Stimulated activated CD8-positive, alpha-beta memory T cell treated with anti-CD3 and anti-CD28 coated beads, Interleukin-4, amount 100 ng/mL, for 4 hours (primary cell): ENCODE measurements at places on chromosomes 4 and X.

DNA sequence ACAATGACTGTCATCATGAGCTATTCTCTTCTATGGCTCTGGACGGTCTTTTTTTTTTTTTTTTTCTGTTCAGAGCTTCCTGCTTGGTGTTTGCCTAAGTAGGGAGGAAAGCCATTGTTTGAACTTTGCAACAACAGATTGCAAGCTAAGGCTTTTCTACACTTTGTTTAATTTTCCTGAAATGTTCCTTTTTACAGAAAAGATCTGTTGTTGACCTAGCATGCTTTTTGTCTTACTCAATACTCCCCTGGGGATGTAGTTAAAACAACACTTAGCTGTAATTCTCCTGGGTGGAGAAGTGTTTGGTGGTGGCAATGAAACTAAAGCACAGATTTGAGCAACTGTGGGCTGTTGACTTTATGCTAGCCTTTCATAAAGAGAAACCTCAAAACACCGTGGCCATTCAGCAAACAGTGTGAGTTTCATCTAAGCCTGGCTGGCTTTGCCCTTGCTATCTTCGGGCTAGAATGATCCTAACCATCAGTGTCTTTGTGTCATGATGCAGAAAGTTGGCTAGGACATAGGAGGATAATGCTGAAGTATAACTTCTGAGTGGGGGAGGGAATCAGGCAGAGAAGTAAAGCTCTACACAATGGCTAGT lies 110.5 kb downstream of the ANXA3 start:
- no peak for DNase-seq

GRCh38 chr4:144169211-144169610 lies 28.7 kb upstream of the GYPA start:
- DNase-seq = no peak

DNA sequence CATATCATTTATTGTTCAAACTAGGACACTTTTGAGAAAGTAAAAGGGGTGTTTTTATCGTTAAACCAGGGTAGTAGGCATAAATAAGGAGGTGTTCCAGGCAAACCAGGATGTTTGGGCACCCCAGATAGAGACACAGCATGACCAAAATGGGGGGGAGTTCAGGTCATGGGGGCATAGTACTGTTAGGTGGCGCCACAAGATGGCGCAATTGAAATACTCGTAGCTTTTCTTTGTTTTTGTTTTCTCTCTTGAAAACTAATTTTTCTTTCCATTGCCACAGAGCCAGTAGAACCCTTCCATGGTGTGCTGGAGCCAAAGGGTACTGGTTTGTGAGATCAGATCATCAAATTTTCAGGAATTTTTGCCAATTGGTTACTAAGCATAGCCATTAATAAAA lies 283.4 kb downstream of the BCOR start:
- DNase-seq = no peak

GRCh38 chr4:155114790-155115189 lies 93.6 kb upstream of the NPY2R start:
- no peak for DNase-seq

- no peak for DNase-seq
Observed at GRCh38 chrX:73785493-73785892, 222.5 kb downstream of the CHIC1 start.

GRCh38 chrX:10819973-10820372 lies 199.6 kb upstream of the MID1 start:
- no peak for DNase-seq

- DNase-seq = no peak
Observed at GRCh38 chr4:78720994-78721677, 55.0 kb upstream of the BMP2K start.

- no peak for DNase-seq
Observed at GRCh38 chr4:89492581-89493071, 185.0 kb upstream of the GPRIN3 start.

DNA sequence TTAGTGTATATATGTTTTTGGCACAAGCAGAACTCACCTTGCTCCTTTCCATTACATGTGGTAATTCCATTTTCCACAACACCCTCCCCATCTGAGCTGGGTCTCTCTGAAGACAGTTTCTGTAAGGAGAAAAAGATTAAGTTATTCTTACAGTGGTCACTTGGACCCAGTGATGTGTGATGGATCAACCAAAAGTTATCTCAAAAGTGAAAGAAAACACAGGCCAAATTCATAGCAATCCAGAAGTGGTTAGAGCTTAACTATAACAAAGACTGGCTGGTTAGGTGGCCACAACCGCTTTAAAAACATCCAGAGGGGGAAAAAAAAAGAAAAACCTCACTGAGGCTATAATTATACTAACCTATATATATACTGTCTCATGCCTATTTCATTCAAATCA lies 123.7 kb downstream of the AFAP1 start:
- DNase-seq = no peak

DNA sequence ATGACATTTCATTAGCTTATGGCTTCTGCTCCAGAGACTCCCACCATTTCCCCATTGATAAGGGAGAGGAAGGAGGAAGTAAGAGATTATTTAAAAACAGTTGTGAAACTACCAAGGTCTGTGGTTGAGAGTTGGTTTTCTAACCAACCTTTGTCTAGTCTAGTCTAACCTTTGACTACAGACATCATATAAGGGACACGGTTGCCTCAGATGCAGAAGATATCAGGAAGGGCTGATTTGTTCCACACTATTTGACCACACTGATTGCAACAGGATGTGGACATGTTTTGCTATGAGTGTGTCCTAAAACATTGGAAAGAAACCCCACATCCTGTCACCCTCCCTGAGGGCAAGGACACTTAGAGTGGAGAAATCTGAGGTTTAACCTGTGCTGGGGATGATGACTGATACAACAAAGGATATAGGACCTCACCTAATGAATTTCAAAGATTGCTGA lies 53.0 kb downstream of the COQ2 start:
- DNase-seq = no peak

- DNase-seq = no peak
Observed at GRCh38 chrX:12709047-12709446, 82.2 kb upstream of the PRPS2 start.

GRCh38 chrX:12657881-12658280 lies 133.3 kb upstream of the PRPS2 start:
- DNase-seq = no peak

DNA sequence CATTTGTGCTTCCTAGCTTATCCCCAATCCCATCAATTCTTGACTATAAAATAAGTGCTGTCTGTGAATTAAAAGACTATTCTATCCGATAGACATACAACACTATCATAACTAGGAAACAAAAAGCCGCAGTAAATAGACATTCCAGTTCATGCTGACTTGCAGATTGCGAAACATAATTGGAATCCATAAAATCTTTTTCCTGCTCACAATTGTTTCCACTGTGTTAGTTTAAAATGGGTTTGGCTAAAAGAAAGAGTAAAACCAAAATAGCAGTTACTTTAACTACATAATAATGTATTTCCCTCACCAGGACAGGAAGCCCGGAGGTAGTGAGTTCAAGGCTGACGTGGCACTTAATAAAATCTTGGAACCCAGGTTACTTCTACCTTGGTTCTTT lies 17.2 kb downstream of the SMIM31 start:
- no peak for DNase-seq
